ENCODE measurements at places on chromosomes 4 and X.

DNA sequence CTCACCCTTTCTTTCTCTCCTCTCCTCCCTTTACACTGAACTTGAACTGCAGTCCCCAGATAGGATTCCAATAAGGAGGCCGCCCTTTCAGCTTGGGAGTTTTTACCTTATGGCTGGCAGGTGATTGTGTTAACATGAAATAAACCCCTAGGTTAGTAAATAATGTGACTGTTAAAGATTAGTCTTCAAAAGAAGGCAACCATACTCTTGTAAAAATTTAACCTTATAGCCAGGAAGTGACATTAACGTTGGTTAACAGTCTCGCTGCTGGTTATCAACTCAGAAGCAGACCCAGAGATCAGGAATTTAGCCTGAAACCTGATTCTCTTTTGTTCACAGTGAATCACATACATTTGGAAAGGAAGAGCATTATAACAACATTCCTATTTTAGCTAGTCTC lies 15.2 kb downstream of the FHDC1 start:
- no peak for DNase-seq
- H3K27ac ChIP-seq = peak overlapping the region; percentile 13
- peaks cover 46% of the 10 kb centered on the region for H3K4me1 ChIP-seq
- peaks cover 4% of the 10 kb centered on the region for H3K27me3 ChIP-seq
- H3K4me3 ChIP-seq = peak overlapping the region; percentile 71
- H3K36me3 ChIP-seq = peaks cover 9% of the 10 kb centered on the region

GRCh38 chrX:70452143-70452733 lies 7.6 kb downstream of the DLG3 start:
- peak overlapping the region; percentile 93 for H3K4me3 ChIP-seq
- H3K27ac ChIP-seq = peak overlapping the region; percentile 55
- H3K27me3 ChIP-seq = peaks cover 3% of the 10 kb centered on the region
- peak; percentile 62 for DNase-seq

GRCh38 chrX:136665258-136665900 lies 17.4 kb downstream of the CD40LG start:
- no peak for DNase-seq
- H3K27ac ChIP-seq = no peak overlapping the region
- H3K36me3 ChIP-seq = peaks cover 11% of the 10 kb centered on the region
- no peaks in the 10 kb centered on the region for H3K27me3 ChIP-seq

DNA sequence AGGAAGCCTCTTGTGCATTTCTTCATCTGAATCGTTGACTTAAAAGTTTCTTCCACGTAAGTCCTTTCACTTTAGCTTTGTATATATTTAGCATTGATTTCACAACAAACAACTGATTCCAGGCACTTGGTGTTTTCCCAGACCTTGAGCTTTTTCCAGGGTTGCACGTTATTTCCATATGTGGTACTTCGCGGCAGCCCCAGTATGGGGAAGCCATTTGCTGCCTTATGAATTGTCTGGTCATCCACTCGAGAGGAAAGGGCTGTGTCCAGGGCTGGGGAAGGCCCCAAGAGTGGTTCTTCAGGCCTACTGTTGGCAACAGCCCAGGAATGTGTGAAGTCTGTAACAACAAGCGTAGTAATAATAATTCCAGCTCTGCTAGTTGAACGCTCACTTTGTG lies 2.8 kb upstream of the TLR8 start:
- no peak overlapping the region for H3K27ac ChIP-seq
- no peaks in the 10 kb centered on the region for H3K27me3 ChIP-seq

DNA sequence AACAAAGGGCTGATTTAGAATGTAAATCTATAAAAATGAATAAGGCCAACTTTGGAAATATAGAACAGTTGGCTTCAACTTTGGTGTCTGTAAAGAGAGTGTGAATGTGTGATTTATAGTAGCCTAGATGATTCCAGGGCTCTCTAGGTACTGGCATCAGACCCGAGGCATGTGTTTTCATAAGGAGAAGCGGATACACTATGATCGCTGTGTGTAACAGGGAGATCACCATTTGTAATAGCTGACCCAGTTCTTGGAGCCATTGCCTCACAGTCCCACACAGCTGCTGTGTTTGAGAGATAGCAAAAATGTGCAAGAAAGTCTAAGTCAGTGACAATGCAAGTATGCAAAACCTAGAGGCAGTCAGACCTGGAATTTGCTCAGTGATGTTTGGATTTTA lies 135.1 kb downstream of the REPS2 start:
- no peak overlapping the region for H3K27ac ChIP-seq
- no peaks in the 10 kb centered on the region for H3K36me3 ChIP-seq
- no peak for DNase-seq
- peaks cover 2% of the 10 kb centered on the region for H3K27me3 ChIP-seq

DNA sequence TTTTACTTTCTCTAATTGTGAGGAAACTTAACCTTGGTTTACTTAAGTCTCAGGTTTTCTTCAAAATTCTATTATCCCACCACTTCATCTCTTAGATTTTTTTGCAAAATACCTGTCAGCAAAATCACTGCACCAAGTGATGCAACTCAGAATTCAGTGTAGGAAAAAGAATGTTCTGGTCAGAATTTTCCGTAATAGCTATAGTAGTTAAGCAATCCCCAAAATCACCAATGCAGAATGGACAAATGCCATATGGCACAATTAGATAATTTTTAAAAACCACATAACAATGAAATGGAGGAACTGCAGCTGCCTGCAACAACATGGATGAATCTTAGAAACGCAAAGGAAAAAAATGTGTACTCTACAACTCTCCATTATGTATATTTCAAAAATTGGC lies 373.1 kb downstream of the NAF1 start:
- H3K4me1 ChIP-seq = no peaks in the 10 kb centered on the region
- no peak for DNase-seq
- no peak overlapping the region for H3K4me3 ChIP-seq
- no peaks in the 10 kb centered on the region for H3K27me3 ChIP-seq
- H3K36me3 ChIP-seq = no peaks in the 10 kb centered on the region

- DNase-seq = no peak
- H3K36me3 ChIP-seq = no peaks in the 10 kb centered on the region
- no peak overlapping the region for H3K4me3 ChIP-seq
- peaks cover 6% of the 10 kb centered on the region for H3K4me1 ChIP-seq
These were observed 831.2 kb downstream of the CCSER1 start for GRCh38 chr4:90958256-90958895.

DNA sequence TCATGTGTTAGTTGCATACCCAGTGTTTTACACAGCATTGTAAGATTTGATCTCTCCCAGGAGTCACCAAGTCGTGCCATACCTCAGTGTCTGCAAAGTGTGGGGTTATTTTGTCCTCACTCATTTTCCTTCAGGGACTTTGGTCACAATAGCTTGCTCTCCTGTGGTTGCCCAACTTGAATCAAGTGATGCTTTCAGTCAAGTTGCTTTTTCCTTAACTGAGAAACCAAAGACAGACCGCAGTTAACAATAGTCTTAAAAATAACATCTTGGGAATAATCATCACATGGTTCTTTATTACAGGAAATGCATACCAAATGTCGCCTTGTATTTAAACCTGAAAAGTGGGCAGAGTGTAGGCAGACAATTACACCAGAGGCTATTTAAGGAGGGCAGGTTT lies 44.5 kb upstream of the NDP start:
- no peak overlapping the region for H3K27ac ChIP-seq
- no peaks in the 10 kb centered on the region for H3K36me3 ChIP-seq

- H3K4me3 ChIP-seq = no peak overlapping the region
- no peak for DNase-seq
- no peak overlapping the region for H3K27ac ChIP-seq
- peaks cover 10% of the 10 kb centered on the region for H3K36me3 ChIP-seq
These were observed 232.6 kb downstream of the CBR4 start for GRCh38 chr4:168777277-168777965.

DNA sequence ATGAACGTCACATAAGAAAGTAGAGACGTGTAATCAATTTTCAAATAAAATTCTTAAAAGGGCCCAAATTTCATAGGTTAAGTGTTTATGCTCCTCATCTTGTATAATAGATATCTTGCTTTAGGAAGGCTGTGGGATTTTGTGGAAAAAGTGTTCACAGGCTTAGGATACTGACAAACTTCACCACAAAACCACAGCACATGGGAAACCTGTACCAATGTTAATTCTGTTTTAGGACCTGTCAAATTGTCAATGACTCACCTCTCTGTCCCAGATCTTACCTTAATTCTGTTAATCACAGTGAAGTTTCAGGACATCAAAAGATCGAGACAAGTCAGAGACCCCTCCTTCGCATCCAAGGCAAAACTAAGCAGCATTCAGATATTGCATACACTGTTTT lies 24.2 kb downstream of the FGFBP1 start:
- H3K4me1 ChIP-seq = no peaks in the 10 kb centered on the region
- peaks cover 5% of the 10 kb centered on the region for H3K36me3 ChIP-seq
- no peak for DNase-seq
- H3K27ac ChIP-seq = no peak overlapping the region
- no peaks in the 10 kb centered on the region for H3K27me3 ChIP-seq

GRCh38 chr4:25280210-25280609 lies 32.4 kb upstream of the ZCCHC4 start:
- DNase-seq = no peak
- H3K4me1 ChIP-seq = no peaks in the 10 kb centered on the region
- H3K27ac ChIP-seq = no peak overlapping the region
- no peak overlapping the region for H3K4me3 ChIP-seq

GRCh38 chr4:41881981-41882624 lies 53.1 kb upstream of the TMEM33 start:
- DNase-seq = peak; percentile 45
- H3K36me3 ChIP-seq = peaks cover 2% of the 10 kb centered on the region
- peak overlapping the region; percentile 66 for H3K27ac ChIP-seq
- peaks cover 32% of the 10 kb centered on the region for H3K27me3 ChIP-seq
- peak overlapping the region; percentile 79 for H3K4me3 ChIP-seq

DNA sequence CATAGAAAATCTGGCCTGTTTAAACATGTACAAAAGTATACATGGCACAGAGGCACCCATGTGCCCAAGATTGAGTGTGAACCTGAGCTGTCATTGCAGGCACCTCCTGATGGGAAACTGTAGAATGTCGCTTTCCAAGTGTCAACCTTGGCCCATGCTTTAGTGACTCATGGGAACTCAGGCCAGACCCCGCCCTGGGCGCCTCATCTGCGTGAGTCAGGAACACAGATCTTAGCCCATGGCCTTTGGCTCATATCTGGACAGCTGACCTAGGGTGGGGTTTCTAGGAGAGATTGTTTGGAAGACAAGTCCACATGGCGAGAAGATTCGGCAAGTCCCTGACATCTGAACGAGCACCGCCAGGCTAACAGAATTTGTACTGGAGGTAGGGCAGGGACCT lies 50.0 kb downstream of the CYTL1 start:
- no peak overlapping the region for H3K4me3 ChIP-seq
- no peaks in the 10 kb centered on the region for H3K4me1 ChIP-seq
- DNase-seq = no peak
- H3K36me3 ChIP-seq = peaks cover 7% of the 10 kb centered on the region
- H3K27ac ChIP-seq = no peak overlapping the region
- H3K27me3 ChIP-seq = peaks cover 2% of the 10 kb centered on the region

DNA sequence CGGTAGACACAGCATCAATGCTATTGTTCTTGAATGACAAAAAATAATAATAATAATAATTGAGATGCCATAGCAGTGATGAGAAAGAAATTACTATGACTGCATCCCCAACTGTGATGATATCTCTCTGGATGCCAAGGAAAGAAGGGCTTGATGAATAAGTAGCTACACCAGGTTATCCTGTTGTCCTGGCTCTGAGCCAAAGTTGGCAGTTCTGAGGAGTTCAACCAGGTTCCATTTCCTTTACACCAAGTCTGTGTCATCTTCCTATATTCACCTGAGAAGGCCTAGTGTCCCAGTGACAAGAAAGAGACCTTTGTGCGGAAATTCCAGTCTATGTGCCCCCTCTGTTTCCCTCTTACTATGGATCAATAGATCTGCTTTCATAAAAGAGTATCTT lies 3.4 kb upstream of the MAML3 start:
- no peak for DNase-seq
- H3K4me1 ChIP-seq = peaks cover 12% of the 10 kb centered on the region
- H3K27me3 ChIP-seq = peaks cover 14% of the 10 kb centered on the region
- H3K27ac ChIP-seq = no peak overlapping the region

DNA sequence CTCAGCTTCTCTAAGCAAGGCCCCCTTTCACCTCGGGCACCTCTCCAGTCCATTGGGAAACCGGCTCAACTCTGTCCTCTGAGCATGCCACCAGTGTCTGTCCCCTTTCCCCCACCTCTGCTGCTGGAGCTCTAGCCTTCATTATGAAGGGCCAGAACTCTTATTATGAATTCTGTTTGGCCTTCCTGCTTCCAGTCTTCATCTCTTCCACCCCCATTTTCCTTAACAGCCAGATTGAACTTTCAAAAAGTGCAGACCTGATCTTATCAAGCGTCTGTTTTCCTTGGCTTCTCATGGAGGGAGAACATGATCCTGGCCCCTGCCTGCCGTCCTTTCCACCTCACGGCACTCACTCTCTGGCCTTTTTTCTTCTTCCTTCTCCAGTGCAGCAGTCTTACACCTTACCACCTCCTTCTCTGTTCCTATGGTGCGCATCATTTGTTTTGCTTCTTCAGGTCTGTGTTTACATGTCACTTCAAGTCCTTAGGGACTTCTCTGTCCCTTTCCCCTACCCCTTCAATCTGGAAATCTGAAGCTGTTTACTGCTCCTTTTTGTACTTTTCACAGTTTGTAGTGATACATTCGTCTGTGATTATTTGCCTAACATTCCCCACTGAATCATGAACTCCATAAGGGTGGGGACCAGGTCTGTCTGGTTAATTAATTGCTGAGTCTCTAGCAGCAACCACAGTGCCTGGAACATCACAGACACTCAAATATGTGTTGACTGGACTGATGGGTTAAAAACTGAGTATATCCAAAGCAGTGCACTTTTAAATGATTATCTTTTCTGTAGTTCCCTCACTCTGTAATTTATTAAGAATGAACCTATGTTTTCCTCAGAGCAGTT lies 55.8 kb downstream of the FNIP2 start:
- H3K27me3 ChIP-seq = no peaks in the 10 kb centered on the region
- no peak overlapping the region for H3K4me3 ChIP-seq
- H3K27ac ChIP-seq = no peak overlapping the region
- no peak for DNase-seq

- H3K36me3 ChIP-seq = no peaks in the 10 kb centered on the region
- H3K27ac ChIP-seq = no peak overlapping the region
These were observed 51.1 kb downstream of the SCML1 start for GRCh38 chrX:17788439-17788838.

DNA sequence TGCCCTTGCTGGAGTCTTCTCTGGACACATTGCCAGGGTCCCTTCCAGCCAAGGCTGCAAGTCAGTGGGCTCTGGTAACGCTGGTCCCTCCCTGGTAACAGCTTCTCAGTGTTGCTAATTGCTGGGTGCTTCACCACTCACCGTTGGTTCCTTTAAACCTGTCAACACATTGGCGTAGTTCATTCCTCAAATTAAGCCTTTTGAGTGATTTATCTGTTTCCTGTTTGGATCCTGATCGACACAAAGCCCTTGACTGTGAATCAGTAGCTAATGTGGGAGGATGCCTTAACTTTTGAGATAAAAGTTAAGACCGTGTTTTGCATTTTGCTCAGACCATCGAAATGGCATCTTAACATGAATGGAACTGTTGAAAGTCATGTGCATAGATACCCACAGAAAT lies 125.9 kb downstream of the AMELX start:
- H3K4me1 ChIP-seq = peaks cover 15% of the 10 kb centered on the region
- no peak for DNase-seq
- no peaks in the 10 kb centered on the region for H3K27me3 ChIP-seq
- no peak overlapping the region for H3K4me3 ChIP-seq
- H3K36me3 ChIP-seq = no peaks in the 10 kb centered on the region
- H3K27ac ChIP-seq = no peak overlapping the region

GRCh38 chr4:26140150-26140898 lies 180.5 kb upstream of the RBPJ start:
- peaks cover 11% of the 10 kb centered on the region for H3K27me3 ChIP-seq
- peaks cover 16% of the 10 kb centered on the region for H3K4me1 ChIP-seq
- H3K4me3 ChIP-seq = no peak overlapping the region
- DNase-seq = no peak
- no peak overlapping the region for H3K27ac ChIP-seq

- H3K27ac ChIP-seq = no peak overlapping the region
- H3K4me3 ChIP-seq = no peak overlapping the region
- H3K4me1 ChIP-seq = no peaks in the 10 kb centered on the region
- no peaks in the 10 kb centered on the region for H3K36me3 ChIP-seq
- H3K27me3 ChIP-seq = no peaks in the 10 kb centered on the region
These were observed 8.2 kb upstream of the YIPF6 start for GRCh38 chrX:68490644-68491043.

Measured in glutamatergic neuron (in vitro differentiated cells).